Smooth muscle cell of the brain vasculature (primary cell): ENCODE measurements at places on chromosomes 12 and 14.

DNA sequence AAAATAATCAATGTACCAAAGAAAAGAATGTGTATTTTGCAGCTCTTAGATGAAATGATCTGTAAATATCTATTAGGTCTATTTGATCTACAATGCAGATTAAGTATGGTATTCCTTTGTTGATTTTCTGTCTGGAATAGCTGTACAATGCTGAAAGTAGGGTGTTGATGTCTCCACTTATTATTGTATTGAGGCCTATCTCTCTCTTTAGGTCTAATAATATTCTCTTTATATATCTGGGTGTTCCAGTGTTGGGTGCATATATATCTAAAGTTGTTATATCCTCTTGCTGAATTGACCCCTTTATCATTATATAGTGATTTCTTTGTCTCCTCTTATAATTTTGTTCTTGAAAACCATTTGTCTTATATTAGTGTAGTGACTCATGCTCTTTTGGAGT is 885.5 kb upstream of the FOXG1 start:
- no peak for DNase-seq

DNA sequence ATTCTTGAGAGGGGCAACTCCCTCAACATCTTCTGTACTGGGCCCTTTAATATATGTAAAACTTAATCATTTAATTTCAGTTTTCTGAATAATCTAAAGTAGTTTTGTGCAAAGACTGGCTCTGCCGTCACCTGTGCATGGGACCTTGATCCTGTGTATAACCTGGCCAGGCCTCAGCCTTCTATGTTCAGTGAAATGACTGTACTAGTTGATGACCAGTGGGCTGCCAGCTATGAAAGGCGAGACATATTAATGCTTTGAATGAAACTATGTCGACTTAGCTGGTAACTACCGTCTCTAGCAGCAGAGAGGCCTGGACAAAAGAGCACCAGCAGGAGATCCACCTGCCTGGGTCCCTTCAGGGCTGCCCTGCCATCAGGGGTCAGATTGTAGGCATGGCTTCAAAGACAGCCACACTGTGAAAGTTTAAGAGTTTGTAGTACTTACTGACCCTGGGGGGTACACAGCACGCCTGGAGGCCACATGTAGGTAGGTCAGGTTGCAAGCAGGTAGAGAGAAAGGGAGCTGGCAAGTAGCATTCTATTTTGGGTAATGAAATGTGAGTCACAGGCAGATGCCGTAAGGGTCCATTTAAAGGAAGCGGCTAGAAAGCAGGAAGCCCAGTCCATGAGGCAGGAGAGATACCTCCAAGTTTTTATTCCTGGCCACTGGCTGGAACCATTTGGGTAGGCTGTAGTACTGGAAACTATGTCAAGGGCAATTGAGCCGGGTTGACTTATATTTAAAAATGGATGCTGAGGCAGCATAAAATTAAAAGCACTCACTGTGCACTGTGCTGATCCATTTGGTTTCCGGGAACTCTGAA is 77.2 kb downstream of the BHLHE41 start:
- DNase-seq: no peak

DNA sequence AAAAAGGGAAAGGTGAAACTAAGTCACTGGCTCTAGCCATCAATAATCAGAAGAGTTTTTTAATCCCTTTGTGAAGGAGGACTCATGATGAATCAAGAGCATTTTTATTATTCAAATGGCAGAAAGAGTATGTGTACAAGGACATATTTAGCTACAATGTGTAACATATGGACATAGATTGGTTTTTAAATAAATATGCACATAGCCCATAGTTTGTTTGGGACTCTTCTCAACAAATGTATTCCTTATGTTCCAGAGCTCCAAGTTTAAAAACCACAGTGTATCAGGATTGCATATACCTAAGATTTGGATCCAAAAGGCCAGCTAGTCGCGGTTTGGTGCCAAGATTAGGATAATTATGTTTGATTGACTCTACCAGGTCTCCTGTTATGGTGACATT is 104.2 kb downstream of the C12orf50 start:
- DNase-seq: no peak

GRCh38 chr12:51005671-51006070 is 20.5 kb downstream of the SLC11A2 start:
- no peak for DNase-seq

DNA sequence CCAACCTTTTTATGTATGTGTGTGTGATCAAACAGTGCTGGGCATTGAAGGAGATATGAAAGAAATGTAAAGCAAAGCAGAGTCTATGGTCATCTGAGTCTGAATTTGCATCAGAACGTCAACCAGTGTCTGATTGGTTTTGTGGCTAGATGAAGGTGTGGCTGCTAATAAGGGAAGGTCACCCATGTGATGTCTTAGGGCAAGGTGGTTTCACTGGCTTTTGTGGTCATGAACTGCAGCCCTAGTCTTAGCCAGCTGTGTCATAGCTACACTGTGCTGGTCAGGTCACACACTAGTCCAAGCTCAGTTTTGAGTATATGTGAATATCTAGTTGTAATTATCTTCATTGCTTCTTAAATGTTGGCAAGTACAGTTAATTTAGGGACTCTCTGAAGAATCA is 105.8 kb downstream of the TGFB3 start:
- DNase-seq: no peak

- DNase-seq: no peak
Measured at GRCh38 chr12:40336573-40337199, 111.9 kb downstream of the LRRK2 start.

- DNase-seq: no peak
Measured at GRCh38 chr12:131258398-131258797, 304.7 kb downstream of the ADGRD1 start.

DNA sequence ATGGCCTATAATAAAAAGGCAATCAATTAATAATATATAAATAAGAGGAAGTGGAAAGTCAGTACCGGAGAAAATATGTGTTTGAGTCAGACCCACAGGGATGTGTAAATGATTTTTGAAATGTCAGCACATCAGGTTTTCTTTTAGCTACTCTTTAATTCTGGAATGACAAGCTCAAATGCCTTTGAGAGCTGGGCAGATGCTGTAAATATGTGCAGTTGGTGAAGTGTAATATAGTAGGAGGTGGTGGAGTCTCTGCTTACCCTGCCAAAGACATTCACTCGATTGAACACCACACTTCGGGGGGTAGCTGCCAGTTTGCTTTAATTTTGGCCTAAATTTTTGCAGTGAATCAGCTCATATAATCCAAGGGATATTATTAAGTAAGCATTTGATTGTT is 93.0 kb downstream of the PLEKHA5 start:
- DNase-seq: no peak

DNA sequence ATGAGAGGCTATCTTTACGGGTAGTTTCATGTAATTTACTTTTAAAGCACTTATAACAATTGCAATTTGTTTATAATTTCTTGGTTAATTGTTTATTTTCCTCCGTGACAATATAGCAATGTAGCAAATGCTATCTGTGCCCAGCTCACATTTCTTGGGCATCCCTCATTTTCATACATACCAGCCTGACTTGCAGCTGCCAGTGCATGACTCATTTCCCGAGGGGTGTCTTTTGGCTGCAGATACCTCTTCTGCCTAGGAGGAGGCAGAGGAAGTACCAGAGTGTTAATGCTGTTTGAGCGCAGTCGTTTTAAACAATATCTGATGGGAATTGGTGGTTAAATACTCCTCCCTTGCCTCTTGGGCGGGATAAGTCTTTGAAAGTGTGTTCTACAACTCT is 104.2 kb upstream of the ABCD2 start:
- DNase-seq: peak; percentile 9

- no peak for DNase-seq
Measured at GRCh38 chr12:113659416-113659815, 187.7 kb upstream of the LHX5 start.

DNA sequence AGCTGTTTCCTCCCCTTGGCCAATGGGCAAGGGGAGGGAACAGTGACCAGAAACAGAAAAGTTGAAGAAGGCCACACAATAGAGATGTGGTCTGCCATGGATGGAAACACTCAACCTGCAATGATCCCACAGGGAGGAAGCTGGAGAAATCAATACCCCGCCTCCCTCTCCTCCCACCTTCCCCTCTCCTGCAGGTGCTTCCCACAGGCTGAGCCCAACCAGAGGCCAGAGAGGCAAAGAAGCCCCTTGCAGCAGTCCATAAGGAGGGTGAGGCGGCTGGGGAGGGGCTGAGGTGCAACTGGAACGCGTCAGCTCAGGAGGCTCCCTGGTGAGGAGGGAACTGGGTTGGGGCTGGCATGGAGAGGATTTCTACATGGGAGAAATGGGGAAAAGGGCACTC is 84.0 kb downstream of the RNF34 start:
- DNase-seq: no peak

- no peak for DNase-seq
Measured at GRCh38 chr12:84056-84455, 17.5 kb downstream of the IQSEC3 start.

GRCh38 chr12:109905301-109905700 is 5.2 kb downstream of the TCHP start:
- no peak for DNase-seq

DNA sequence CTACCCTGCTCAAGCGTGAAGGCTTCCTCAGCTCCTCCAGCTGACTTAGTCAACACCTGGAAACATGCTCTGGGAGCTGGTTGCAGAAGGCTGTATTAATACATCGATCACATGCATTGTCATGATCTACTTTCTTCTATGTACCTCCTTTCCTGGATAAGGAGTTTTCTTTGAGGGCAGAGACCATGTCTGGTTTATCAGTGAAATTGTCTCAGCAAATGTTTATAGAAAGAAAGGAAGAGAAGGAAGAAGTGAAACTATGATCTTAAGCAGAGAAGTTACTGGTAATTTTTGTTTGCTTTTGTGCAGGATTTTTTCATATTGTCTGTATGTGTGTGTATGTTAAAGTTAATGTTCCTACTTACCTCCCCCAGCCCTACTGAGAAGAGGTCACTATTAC is 4.5 kb downstream of the DYRK4 start:
- no peak for DNase-seq

DNA sequence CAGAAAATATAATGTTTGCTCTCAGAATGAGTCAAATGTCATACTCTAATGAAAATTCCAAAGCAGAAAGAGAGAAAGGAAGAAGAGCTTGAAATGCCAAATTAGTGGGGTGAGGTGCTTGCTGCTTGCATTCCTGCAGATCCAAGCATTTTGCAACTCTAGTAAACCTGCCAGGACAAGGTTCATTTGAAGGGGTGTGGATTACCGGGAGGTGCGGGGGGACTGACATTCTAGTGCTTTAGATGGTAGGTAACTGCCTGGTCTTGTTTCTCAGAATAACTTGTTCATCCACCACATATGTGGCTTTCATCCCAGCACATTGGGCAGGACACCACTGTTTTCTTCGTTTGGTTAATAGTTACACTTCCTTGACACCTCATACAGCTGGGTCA is 144.4 kb downstream of the AKAP6 start:
- DNase-seq: no peak

- DNase-seq: no peak
Measured at GRCh38 chr12:113700943-113701342, 229.3 kb upstream of the LHX5 start.

DNA sequence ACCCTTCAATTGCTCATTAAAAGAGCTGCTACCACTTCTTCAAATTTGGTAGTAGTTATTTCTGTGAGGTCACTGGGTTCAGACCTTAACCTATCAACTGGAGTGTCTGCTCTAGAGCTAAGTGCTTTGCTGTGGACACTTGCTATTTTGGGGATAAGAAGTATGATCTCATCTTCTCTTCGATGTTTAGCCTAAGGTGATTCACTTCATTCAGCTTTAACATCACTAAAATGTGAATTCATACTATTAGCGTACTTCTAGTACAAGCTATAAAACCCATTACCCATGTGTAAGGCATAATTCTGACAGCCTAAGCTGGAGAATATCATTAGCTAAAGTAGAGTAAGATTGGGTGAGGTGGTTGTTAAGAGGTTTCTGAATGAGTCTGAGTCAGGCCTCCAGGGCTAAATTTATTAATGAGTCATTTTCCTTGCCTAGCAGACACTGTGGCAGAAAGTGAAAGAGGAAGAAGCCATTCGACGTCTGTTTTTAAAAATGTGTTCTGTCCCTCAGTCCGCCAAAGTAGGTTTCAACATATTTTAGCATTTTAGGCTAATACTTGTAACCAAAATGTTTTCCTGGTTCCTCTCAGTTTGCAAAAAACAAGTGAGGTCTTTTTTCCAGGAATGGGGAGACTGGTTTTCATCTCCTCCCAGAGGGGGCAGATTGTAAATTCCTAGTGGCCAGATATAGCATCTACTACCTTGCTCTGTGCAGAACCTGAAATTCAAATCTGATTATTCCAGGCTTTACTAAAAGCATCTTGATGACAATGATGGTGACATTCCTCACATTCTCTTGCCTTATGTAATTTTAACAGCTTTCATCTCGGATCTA is 103.6 kb downstream of the SSPN start:
- no peak for DNase-seq

GRCh38 chr12:2294651-2295475 is 242.1 kb downstream of the CACNA1C start:
- no peak for DNase-seq

DNA sequence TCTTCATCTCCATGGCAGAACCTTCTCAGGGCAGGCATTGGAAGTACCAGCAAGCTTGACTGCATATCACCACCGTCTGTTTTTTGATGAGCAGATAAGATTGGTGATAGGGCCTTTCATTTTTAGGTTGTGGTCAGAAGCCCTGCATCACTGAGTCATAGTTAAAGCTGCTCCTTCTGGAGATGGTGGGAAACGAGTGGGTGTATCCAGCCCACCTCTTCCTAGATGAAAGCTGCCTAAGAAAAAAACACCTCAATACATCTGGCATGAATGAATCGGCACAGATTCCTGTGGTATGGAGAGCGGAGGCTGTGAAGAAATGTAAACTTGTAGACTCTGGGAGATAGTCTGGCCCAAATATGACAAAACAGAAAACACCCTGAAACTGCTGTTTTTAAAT is 248.7 kb upstream of the EGLN3 start:
- no peak for DNase-seq

DNA sequence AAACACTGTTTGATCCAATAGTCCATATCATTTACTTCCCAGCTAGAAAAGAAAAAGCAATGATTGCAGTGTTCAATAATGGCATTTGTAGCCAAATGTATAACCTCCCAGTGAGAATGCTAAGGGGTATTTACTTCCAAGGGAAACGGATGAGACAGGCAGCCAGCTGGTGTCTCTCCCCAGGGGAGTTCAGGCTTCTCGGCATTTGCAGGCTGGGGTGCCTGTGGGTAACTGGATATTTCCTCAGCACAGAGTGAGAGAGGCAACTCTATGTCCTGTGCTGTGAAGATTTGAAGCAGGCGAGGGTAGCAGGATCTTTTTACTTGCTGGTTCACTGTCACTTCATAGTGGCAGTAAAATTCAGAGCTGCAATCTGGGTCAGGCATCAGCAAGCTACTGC is 1455.6 kb upstream of the TMEM132C start:
- DNase-seq: no peak

- no peak for DNase-seq
Measured at GRCh38 chr12:104710940-104711689, 247.0 kb downstream of the SLC41A2 start.

GRCh38 chr12:46188170-46188569 is 80.7 kb downstream of the SLC38A1 start:
- DNase-seq: no peak

GRCh38 chr14:68552602-68553001 is 240.3 kb downstream of the ZFP36L1 start:
- no peak for DNase-seq

GRCh38 chr14:23568600-23569331 is 1.2 kb upstream of the AP1G2 start:
- no peak for DNase-seq

- DNase-seq: no peak
Measured at GRCh38 chr14:90760591-90761316, 55.5 kb downstream of the TTC7B start.
